ENCODE measurements at places on chromosomes 2 and 18. TPM values are rescaled to one million over a fixed set of nuclear protein-coding genes. Genes with fewer than 3 reads are reported as not detected.

The BBS5 gene
- polyA plus RNA-seq, result 12.2 TPM

The ACADL gene
- polyA plus RNA-seq, result 6.7 TPM

The CAPN14 gene
- 0.03 TPM for polyA plus RNA-seq

The C1D gene
- polyA plus RNA-seq, result 42.5 TPM

The SAG gene
- not detected for polyA plus RNA-seq

The MGAT4A gene
- 3.0 TPM for polyA plus RNA-seq

The EFHD1 gene
- polyA plus RNA-seq, result 10.7 TPM

The CLASP1 gene
- 11.6 TPM for polyA plus RNA-seq

The CCDC121 gene
- 10.3 TPM for polyA plus RNA-seq

The UGT1A3 gene
- not detected for polyA plus RNA-seq

The MAP3K20 gene
- polyA plus RNA-seq, result 41.8 TPM

The MTCL1 gene
- polyA plus RNA-seq, result 1.3 TPM

The MLPH gene
- polyA plus RNA-seq, result 5.6 TPM

The KCNG2 gene
- polyA plus RNA-seq, result 0.04 TPM

The INO80D gene
- polyA plus RNA-seq, result 1.7 TPM

The RUFY4 gene
- not detected for polyA plus RNA-seq

The PGAP1 gene
- 0.59 TPM for polyA plus RNA-seq

The SPP2 gene
- not detected for polyA plus RNA-seq

Data from psoas muscle (tissue), 8 donors.